Tongue (tissue), 3 donors: ENCODE measurements at places on chromosomes 7 and 10. TPM values are rescaled to one million over a fixed set of nuclear protein-coding genes. Genes with fewer than 3 reads are reported as not detected.
A peak's percentile ranks its signal among the peaks of the same experiment; 100 is the strongest.

DNA sequence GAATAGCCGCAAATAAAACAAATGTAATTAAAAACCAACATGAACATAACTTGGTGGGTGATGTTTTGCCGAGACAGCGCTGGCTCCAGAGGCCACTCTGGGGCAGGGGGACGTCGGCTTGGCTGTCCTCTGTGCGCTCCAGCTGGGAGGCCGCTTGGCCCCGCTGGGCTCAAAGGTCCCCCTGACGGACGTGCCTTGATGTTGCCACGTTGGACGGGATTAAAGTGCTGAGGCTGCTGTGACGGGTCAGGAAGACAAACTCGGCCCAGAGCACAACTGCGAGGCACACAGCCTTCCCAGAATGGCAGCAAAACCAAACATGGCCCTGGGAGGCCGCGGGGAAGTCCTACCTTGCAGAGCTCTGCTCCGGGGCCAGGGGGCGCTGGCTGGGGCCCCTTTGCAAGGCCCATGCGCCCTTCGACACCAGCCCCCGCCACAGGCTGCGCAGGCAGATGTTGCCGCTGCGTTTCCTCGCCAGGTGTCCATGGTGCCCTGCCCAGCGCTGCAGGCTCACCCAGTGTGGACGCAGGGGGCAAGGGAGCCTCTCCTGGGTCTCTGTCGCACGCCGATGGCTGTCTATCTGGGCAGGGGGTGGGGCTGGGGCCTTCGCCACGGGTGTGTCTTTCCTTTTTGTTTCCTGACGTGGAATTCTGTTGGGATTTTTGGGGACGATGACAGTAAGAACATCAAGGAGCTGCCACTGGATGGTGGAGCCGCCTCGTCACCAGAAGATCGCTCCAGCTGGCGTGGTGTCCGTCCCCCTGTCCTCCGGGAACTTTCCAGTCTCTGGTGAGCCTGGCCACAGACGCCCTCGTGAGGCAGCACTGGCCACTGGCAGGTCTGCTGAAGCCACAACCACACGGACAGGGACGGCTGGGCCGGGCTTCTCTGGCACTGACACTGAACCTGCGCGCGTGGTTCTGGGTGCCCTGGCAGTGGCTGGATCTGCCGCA, 99.6 kb upstream of the DIP2C start:
- peak; percentile 76 for DNase-seq

DNA sequence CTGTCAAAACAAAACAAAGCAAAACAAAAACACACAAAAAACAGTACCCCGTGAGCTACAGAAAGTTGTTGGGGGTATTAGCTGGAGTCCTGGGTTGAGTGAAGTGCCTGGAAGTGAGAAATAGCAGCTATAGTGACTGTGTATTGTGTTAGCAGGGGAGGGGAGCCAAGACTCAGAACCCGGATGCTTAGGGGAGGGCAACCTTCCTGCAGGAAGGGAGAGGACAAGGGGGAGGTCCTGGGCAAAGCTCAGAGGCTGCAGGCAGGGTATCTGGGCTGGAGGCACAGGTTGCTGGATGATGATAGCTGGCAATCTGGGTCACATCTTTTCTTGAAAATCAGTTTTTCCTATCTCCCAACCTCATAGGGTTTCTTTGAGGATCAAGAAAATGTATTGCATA, 75.8 kb upstream of the PARD3 start:
- no peak for DNase-seq

GRCh38 chr10:98349508-98349922, 65.5 kb downstream of the PYROXD2 start:
- DNase-seq, result peak; percentile 92

DNA sequence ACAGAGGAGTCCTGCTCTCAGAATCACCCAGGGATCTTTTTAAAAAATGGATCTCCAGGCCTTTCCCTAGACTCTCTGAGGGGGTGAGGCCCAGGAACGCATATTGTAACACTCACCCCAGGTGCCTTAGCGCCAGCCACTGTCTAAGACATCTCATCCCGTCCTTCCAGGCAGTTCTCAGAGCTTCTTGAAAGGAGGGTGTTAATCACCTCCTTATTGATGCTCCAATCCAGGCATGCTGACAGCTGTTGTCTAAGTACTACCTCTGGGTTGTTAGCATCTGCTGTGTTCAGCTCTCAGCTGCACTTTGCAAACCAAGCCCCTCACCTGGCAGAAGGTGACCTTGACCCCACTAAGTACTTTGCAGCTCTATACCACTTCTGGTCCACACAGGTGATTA, 36.0 kb downstream of the KIAA1549 start:
- no peak for DNase-seq

DNA sequence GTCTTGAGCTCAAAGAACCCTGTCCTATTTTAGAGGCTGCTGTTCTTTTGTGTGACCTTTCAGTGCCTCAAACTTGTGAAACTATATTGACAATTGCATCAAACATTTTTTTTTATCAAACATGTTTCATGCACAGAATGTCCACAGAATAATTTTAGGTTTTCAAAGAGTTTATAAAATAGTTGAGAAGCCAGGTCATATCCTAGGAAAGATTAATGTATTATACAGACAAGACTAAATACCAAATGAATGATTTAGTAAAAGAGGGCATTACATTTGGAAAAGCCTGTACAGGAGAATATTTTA, 67.0 kb downstream of the CDK6 start:
- DNase-seq, result no peak

DNA sequence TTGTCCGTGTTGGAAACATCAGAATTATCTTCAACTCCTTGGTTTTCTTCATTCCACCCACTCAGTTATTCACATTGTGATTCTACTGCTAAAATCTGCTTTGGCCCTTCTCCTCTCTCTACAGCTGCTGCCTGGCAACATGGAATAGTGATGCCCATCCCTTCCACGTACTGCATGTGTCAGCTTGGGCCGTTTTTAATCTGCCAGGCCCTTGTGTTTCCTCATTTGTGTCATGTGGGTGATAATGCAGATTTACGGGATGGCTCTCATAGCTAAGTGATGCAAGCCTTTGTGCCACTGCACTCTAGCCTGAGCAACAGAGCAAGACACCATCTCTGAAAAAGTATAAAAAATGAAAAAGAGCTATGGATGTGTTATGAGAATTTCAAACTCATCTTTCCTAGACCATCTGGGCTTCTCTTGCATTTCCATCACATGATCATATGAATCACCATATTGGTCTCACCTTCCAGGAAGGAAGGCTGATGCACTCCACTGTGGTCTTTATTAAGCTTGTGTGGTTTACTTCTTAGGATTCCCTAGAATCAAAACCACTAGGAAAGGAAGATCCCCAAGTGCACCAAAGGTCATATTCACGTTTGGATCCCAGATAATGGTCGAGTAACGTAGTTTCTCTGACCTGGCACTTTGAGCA, 20.6 kb upstream of the CELF2 start:
- DNase-seq, result peak; percentile 30

DNA sequence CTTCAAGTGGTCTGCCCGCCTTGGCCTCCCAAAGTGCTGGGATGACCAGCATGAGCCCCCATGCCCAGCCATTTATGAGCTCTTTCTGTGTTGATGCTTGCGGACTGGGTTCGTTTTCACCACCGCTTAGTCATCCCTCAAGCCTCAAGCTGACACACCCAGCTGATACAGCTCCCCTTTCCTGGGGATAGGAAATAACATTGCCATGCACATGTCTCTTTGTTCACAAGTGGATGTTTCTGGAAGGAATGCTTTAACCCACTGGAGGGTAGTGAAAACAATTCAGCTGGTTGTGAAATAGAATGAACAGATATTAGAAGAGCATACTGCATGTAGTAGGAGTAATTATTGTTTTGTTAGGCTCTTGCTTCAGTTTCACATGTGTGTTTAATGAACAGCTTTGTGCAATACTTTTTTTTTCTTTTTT, 8.5 kb upstream of the METTL27 start:
- no peak for DNase-seq

DNA sequence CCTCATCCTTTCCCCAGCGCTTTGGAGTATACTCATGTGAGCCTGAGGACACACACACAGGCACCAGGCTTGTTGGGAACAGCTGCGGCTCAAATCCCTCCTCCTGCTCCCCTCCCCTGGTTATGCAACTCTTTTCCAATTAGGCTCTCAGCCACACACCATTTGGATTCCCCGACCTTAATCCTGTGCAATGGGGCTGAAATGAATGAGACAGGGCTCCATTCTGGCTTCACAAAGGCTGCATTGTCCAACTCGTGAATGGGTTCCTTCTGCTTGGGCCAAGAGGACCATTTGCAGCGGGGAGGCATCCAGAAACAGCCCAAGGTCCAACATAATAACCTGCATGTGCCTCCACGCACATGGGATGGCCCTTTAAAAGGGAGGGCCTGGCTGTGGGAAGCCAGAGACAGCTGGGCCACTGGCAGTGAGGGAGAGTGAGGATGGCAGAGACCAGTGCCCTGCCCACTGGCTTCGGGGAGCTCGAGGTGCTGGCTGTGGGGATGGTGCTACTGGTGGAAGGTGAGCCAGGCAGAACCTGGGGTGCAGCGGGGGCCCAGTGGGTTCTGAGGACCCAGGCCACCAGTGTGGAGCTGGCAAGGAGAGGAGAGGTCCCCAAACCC, at the start of gene RGR:
Gene RGR (plus strand): TSS at position 403 of the 620 bp plus-strand sequence. CDS start 38 bp downstream, at position 441.
- DNase-seq, result peak; percentile 95

DNA sequence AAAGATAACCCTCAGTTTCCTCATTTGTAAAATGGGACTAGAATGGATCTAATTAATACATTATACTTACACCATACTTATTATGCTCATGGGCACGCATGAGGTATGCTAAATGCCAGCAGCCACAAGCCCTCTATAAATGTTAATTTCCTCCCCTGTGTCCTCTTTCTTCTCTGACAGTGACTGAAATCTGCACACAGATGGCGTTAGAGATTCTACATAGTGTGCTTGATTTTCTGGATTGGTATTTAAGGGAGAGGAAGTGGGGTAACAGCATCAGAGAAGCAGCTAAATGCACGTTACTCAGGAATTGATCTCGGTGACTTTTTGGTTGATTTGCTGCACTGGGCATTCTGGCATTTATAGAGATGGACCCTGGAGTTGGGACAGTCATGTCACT, 568.5 kb downstream of the CALN1 start:
- DNase-seq, result no peak

DNA sequence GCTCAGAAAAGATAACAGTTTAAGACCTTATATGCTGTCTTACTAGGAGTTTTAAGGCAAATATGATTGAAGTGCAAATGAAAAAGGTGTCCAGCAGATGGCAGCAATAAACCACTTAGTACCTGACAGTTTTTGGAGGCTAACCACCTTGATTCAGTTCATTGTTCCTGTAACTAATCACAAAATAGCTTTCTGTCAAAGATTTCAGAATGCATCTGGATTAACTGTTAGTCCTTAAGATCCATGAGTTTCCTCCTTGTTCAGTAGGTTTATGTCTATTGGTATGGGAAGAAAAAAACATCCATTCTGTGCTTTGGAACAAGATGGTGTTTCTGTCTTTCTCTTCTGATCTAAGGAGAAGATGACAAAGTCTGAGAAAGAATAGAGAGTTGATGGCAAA, 46.6 kb downstream of the CCSER2 start:
- DNase-seq, result peak; percentile 77

GRCh38 chr7:124171068-124171467, 138.2 kb upstream of the TMEM229A start:
- peak; percentile 45 for DNase-seq

DNA sequence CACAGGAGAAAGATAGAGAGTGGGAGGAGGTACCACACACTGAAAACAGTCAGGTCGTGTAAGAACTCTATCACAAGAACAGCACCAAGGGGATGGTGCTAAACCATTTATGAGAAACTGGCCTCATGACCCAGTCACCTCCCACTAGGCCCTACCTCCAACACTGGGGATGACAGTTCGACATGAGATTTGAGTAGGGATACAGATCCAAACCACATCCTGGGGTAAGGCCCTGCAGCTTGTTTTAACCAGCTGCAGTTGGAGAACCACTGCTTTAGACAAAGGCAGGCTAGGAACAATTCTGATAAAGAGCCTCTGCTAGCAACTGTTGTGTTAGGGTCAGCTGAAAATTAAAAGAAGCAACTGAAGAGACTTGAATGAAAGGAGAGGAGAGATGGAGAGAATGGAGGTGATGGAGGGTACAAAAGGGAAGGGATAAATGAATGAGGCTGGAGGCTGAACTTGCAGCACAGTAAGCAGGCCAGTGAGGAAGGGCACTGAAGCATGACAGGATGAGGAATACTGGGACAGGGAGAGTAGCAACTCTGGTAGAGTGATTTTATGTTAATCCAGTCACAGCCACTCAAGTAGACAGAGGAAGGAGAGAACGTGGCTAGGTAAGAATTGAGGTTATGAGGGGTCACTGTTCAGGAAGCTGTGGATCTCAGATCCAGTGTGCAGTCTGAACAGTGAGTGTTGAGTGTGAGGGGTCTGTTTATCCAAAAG, 23.6 kb downstream of the MEST start:
- DNase-seq, result no peak

GRCh38 chr10:98365406-98366061, 49.4 kb downstream of the PYROXD2 start:
- no peak for DNase-seq

DNA sequence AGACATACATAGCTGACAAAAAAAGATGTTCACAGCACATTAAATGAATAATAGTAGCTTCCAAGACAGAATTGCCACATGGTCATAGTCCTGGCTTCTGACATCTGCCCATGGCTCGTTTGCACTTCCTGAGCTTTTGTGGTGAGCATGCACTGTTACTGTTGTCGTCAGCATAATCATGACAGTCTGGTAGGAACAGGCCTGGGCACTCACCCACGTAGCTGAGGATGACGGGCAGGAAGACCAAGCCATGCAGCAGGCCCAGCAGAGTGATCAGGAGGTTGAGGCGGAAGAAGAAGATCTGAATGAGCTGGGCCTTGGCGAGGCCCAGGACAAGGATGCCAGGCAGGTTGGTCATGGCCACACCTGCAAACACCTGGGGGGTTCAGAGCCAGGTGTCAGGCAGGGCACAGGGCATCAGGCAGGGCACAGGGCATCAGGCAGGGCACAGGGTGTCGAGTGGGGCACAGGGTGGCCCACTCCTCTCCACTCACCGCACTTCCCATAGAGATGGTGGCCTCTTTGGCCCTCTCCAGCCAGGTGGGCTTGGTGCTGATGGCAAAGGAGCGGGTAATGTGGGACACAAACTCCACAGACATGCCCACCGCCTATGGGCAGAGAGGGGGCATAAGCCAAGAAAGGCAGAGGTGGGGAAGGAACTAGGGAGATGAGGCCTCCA, 25.3 kb upstream of the NUDCD3 start:
- peak; percentile 13 for DNase-seq

DNA sequence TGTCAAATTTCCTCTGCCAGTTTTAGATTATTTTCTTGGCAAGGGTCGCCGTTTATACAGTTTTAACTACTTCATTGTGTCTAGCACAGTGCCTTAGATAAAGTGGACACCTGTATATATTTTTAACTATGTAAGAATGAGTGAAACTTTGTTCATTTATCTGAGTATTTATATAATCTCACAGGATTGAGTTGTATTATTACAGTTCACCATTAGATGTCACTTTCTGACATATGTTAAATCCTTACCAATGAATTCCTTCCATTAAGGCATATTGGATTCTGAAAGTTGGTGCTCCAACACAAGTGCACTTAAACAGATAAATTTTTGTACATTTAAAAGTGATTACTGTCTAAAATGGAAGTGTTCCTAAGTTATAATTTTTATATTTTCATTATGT, 43.0 kb downstream of the ZMYND11 start:
- DNase-seq, result peak; percentile 42

Gene PHF14
- total RNA-seq, result 78.9 TPM

Gene MLXIPL
- 3.4 TPM for total RNA-seq

Gene GNGT1
- not detected for total RNA-seq

Gene CYP3A7
- 0.21 TPM for total RNA-seq

Gene SLC13A1
- not detected for total RNA-seq
